Diencephalon (tissue), 1 donor: ENCODE measurements at places on chromosomes 13 and 19. TPM values are rescaled to one million over a fixed set of nuclear protein-coding genes. Genes with fewer than 3 reads are reported as not detected.

The FLT1 gene
- total RNA-seq: 17.3 TPM

The UNC13A gene
- total RNA-seq: 69.7 TPM

The CGB8 gene
- total RNA-seq: not detected

The GNA15 gene
- 1.4 TPM for total RNA-seq

The GRIN2D gene
- total RNA-seq: 15.7 TPM

The PRX gene
- 2.5 TPM for total RNA-seq

The CNFN gene
- not detected for total RNA-seq

The DHRS12 gene
- 7.4 TPM for total RNA-seq

The ZNF700 gene
- total RNA-seq: 15.0 TPM

The LILRB3 gene
- 0.92 TPM for total RNA-seq

The SHD gene
- total RNA-seq: 10.1 TPM

The ANGPTL8 gene
- not detected for total RNA-seq

The PCDH17 gene
- 250 TPM for total RNA-seq

The LATS2 gene
- total RNA-seq: 2.1 TPM

The PRR22 gene
- total RNA-seq: 0.69 TPM

The FGF9 gene
- total RNA-seq: 20.3 TPM

The SAE1 gene
- 92.7 TPM for total RNA-seq

The KIR3DL1 gene
- total RNA-seq: not detected

The UBE2L5 gene
- total RNA-seq: 0.92 TPM

The GPR12 gene
- 36.7 TPM for total RNA-seq

The PCSK4 gene
- total RNA-seq: 3.9 TPM

The DOCK6 gene
- 3.7 TPM for total RNA-seq

The LILRA6 gene
- 0.23 TPM for total RNA-seq

The KLK6 gene
- total RNA-seq: not detected

The ZNF610 gene
- total RNA-seq: 21.7 TPM

The SBK2 gene
- not detected for total RNA-seq

The ZNF560 gene
- 0.46 TPM for total RNA-seq

The FXYD7 gene
- total RNA-seq: 22.1 TPM

The TYROBP gene
- 5.5 TPM for total RNA-seq

The MAU2 gene
- total RNA-seq: 34.1 TPM

The SIGLEC6 gene
- not detected for total RNA-seq

The CD209 gene
- total RNA-seq: 0.69 TPM

The TDRD12 gene
- total RNA-seq: 3.2 TPM

The CLEC4M gene
- total RNA-seq: not detected

The APBA3 gene
- total RNA-seq: 11.3 TPM

The TBXA2R gene
- total RNA-seq: 1.4 TPM

The RYR1 gene
- 4.6 TPM for total RNA-seq
